ENCODE measurements at places on chromosomes 3 and 15.

DNA sequence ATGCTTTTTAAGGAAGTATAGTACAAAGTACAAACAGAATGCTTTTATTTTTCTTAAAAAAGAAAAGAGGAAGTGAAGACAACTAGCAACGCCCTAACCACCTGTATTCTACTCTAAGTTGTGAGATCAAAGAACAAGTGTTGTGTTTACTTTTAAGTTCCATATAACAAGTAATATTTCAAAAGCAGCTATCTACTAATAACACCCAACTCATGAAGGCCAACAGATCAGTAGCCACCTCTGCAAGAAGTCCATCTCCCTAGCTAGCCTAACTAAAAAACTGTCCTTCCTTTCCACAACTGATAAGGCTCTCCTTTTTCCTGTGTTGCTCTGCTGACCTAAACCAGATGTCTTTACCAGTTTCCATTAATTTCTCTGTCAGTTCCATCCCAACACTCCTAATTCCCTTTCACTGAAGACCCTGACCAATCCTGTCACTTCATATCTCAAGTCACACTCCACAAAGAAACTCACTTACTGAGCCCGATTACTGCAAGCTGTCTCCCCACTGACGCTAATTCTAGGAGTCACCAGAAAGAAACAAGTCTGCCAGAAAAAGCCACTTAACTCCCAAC lies 26.9 kb downstream of the PHC3 start:
- DNase-seq = no peak

DNA sequence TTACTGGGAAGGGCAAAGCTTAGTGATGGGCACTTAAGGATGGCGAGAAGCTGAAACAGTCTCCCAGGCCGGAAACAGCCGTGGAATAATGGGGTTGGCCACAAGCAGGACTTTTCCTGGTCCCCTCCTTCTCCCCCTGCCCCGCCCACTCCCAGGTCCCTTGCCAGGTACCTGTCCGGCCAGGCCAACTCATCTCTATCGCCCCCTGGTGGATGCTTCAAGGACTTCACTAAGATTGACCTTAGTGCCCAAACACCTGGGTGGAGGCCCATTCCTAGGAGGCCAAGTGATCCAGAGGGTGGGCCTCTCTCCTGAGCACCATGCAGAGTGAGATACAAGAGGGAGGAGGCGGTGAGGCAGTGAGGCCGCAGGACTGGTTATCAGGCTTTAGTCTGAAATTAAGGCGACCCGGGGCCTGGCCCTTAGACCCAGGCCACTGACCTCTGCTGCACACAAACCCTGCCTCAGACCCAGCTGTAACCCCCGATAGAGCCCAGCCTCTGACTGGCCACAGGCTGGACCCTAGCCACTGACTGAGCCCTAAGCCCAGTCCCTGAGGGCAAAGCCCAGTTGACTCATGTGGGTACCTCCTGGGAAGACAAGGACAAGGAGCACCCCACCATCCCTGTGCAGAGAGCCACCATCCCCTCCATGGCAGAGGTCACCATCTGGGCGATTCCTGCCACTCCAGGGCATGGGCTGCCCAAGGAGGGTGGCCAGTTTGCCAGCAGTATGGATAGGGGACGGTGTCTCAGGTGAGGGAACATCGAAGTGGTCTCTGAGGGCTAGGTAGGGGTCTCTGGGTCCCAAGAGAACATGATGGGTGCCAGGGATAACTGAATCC lies 37.6 kb downstream of the VIPR1 start:
- peak; percentile 66 for DNase-seq

GRCh38 chr15:44584162-44584749 lies 47.3 kb downstream of the EIF3J start:
- peak; percentile 49 for DNase-seq

DNA sequence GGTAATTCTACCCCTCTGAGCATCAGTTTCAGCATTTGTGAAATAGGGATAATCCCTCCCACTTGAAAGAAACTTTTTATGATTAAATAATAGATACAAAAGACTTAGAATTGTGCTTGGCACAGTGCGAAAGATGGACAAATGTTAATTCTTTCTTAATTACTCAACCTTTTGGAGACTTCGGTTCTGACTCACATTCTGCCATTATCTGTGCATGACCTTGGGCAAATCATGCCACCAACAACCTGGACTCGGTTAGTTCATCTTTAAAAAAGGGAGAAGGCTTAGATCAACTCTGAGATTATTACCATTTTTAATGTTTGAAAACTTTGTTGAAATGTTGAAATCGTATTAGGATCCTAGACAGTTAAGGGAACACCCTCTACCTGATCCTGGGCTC lies 40.6 kb upstream of the POLR2M start:
- no peak for DNase-seq

DNA sequence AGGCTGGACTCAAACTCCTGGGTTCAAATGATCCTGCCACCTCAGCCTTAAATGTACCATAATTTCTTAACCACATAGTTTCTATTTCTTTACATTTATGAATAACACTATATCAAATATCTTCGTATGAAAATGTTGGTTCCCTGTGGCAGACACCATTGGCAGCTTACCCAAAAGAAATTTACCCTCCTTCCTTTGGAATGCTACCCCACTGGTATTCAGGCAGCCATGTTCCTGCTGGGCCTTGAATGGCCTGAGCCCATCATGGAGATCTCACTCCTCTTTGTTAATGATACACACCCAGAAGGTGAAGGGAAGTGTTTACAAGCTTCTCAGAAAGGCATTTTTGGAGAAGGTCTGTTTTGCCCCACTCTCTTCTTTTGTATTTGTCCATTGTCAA lies 94.3 kb upstream of the RNF7 start:
- DNase-seq = no peak

GRCh38 chr3:46512191-46512749 lies 14.5 kb downstream of the RTP3 start:
- no peak for DNase-seq

- DNase-seq = no peak
These were observed 168.9 kb downstream of the CNTN3 start for GRCh38 chr3:74445541-74445940.

DNA sequence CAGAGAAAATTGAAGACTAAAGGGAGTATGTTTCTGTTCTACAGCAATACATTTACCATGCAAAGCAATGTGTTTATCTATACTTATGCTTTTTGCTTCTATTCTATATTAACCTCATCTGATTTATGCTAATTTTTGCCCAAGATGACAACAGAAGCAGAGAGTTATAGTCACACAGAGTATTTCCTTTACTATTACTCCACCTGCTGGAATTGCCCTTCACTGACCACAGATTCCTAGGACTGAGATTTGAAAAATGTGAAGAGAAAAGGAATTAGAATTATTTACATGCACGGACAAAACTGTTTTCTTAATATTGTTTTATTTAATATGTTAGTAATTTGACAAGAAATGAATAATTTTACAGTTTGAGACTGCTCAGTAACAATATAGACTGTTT lies 745.6 kb downstream of the VGLL3 start:
- no peak for DNase-seq

DNA sequence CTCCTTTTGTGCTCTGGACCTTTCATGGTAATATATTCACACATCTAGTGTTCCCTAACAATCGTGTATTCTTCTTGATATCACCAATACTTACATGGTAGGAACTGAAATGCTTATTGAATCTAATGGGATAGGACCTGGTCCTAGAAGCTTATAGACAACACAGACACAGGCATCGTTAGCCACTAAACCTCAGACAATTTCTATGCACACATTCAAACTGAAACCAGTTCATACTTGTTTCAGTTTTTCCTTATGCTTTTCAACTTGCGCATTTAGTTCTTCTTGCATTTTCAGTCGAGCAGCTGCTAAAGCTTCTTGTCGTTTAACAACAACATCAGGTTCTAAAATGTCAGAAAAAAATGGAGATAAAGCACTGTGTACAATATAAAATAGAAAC lies 2.3 kb downstream of the SELENOS start:
- DNase-seq = no peak

DNA sequence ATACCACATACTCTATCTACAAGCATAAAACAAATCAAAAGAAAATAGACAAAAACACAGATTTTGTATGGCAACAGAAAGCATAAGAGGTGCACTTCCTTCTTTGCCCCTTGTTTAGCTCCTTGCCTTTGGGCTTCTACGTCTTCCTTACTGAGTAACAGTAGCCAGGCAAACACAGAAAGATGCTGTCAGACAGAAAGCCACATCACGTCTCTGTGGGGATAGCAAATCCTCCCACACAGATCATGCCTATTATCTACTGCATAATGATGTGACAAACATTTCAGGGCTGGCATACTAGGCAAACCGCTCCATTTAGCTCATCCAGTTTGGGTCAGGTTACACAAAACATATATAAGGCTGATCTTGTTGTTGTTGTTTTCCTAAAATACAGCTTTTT lies 92.7 kb downstream of the BOC start:
- no peak for DNase-seq

DNA sequence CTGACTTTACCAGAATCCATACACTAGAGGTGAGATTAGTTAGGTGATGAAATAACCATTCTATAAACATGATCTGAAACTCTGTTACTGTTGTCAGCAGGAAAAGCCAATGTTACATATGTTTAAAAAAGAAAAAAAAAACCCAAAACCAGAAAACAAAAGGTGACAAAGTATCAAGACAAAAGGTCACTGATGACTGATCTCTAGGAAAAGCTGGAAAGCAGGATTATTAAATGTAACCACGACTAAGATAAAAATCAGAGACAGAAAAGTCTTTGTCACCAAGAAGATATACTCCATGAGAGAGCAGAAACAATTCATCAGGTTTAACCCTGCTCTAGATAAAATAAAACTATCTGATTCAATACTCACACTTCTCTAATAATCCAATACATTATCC lies 5.4 kb upstream of the SETD5 start:
- DNase-seq = no peak

GRCh38 chr3:38497031-38497430 lies 891 bp downstream of the EXOG start:
- no peak for DNase-seq

GRCh38 chr3:149813367-149814281 lies 609 bp downstream of the RNF13 start:
- peak; percentile 7 for DNase-seq

- peak; percentile 93 for DNase-seq
These were observed 400.9 kb downstream of the SHQ1 start for GRCh38 chr3:72447059-72447946.

DNA sequence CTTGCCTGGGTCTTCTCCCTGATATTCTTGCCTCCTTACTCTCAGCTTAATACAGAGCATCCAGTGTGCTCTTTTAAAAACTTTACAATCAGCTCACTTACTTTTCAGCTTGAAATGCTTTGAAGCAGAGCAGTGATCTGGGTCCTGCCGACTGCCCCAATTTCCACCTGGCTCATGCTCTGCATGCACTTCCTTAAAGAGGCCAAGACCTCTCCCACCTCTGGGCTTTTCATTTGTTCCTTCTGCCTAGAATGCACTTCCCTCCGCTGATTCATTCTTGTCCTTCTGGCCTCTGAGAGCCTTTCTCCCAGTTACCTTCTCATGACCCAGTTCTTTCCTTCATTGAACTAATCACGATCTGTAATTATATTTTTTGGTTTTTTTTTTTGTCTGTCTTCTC lies 1.9 kb upstream of the CCNDBP1 start:
- no peak for DNase-seq

DNA sequence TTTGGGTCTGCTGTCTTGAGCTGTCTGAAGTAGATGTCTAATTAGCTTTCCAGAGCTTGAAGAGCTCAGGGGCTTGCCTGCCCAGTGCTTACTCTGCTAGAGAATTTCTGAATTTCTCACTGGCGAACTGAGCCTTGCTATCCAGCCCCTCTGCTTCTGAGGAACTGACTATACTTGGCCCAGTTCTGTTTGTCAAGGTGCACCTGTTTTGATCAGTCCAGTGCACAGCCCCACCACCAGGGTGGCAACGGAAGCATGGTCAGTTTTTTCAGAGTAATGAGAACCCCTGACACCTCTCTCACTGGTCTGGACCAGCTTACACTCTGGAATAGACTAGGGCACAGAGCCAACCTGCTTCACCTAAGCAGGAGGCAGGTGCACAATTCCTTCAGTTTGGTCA lies 25.2 kb downstream of the ITGB5 start:
- DNase-seq = no peak

DNA sequence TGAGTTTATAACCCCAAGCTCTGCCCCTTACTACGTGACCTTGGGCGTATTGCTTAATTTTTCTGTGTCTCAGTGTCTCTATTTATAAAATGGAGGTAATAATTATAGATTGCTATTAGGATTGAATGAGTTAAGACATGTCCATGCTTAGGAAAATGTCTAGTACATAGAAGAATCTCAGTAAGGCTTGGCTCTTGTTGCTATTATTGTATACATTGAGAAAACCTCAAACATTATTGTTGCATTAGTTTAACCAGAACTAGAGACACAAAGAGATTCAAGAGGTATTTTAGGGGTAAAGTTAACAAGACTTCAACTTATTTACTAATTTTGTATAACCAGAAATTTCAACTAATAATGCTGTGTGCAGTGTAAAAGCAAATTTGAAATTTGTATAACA lies 66.7 kb downstream of the MEF2A start:
- DNase-seq = no peak

DNA sequence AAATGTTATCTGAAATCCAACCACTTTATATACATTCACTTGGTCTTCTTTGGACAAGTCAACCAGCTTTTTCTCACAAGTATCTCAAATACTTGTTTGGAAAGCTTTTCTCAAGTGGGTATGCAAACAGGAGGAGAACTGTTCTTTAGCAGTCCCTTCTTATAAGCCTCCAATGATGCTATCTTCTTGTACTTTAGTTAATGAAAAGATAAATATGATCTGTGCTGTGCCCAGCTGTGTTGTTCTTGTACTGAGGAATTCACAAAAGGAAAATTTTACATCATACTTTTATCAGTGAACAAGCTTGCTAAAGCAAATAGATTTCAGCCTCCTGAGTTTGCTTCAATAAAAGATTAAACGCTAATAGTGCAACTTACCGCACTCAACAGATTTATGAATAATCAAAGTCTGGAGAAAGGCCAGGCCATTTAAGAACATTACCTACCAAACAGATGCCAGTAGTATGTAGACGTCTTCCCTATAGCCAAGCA lies 395.2 kb downstream of the MECOM start:
- DNase-seq = no peak

GRCh38 chr3:2468816-2469215 lies 370.1 kb downstream of the CNTN4 start:
- DNase-seq = no peak

DNA sequence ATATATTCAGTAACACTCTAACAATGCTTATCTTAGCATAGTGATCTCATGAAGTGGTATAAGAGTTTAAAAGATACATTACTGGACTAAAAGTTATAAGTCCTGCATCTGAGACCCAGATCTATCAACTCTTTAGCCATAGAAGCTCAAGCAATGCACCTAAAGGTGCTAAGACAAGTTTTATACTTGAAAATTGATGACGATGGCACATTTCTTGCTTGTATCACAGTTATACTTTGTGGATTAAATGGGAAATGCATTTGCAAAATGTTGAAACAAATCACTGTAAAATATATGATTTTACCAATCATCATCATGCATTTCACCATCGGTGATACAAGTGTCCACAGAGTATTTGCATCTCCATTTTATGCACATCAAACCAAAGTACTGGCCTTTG lies 525.3 kb upstream of the ZNF385D start:
- DNase-seq = no peak

All from activated gamma-delta T cell treated with Interleukin-2 at 50 U/mL for 16 hours (primary cell).